Naive B cell (primary cell): ENCODE measurements at places on chromosomes 6 and 20.

DNA sequence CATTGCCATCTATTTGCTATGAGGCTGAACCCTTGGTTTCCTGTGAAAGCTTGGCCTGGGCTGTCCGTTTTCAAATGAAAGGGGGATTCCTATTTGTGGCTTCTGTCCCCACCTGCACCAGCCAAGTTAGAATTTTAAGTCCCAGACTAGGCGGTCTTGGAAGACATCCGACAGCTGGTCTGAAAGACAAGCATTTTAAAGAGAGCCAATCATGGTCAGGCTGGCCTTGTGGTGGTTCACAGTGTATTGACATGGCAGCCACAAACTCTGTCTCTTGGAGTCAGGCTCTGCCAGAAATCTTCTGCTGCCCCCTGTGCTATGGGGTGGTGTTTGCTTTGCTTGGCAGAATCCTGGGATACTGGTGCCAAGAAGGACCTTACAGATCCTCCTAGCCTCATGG lies 319.2 kb upstream of the MOCS1 start:
- H3K4me1 ChIP-seq = peaks cover 6% of the 10 kb centered on the region
- no peak overlapping the region for H3K27ac ChIP-seq
- no peak overlapping the region for H3K4me3 ChIP-seq
- DNase-seq = no peak

DNA sequence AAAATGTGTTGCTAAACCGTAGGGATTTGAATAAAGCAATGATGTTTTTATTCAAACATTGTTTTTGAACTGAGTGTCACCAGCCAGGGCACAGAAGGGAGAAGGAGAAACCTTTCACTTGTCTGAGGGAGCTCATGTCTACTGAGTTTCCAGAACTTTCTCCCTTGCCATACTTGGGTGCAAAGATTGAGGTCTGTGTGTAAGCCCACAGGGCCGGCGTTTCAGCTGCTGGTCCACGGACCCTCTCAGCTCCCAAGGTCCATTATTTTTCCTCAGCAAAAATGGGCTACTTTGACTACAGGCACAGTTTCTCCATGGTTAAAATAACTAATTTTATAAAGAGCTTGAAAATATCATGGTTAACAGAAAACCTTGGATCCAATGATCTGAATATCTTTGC lies 32.6 kb downstream of the PSMG4 start:
- no peak for DNase-seq
- H3K4me3 ChIP-seq = no peak overlapping the region
- H3K4me1 ChIP-seq = no peaks in the 10 kb centered on the region
- H3K36me3 ChIP-seq = no peaks in the 10 kb centered on the region

DNA sequence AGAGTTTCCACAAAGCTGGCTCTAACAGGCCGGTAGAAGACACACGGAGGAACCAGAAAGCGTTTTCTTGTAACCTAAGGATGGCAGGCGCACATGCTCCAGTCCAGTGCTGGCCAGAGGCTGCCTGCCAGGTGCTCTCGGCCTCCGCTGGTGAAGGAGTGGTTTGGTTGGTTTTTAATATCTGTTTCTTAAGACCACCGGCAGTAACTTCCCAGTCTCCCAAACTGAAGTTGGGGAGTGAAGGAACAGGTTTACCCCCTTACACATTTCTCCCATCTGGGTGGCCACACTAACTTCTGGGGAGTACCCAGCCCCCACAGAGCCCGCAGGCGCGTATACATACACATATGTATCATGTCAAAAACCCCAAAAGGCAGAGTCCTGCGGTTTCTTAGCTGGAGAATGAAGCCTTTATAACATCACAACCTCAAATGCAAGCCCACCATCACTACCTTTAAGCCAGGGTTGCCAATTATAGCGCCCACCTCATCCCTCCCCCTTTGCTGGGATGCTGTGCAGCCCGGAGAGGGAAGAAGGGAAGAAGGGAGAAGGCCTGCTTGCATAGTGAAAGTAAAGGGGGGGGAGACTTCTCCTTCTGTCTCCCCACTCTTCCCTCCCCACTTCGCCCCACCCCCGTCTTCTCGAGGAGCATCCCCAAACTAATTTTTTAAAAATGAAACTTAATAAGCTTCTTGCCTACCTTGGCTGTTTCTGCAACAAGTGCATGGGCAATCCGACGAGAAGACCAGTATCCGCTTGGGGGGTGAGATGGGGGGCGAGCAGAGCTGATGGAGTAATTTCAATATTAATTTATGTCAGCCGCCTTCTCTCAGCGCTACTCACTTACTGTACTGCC lies 1.0 kb downstream of the TRERF1 start:
- peak overlapping the region; percentile 95 for H3K4me3 ChIP-seq
- H3K27me3 ChIP-seq = peaks cover 49% of the 10 kb centered on the region
- no peak for DNase-seq
- no peak overlapping the region for H3K27ac ChIP-seq
- H3K4me1 ChIP-seq = peaks cover 33% of the 10 kb centered on the region

DNA sequence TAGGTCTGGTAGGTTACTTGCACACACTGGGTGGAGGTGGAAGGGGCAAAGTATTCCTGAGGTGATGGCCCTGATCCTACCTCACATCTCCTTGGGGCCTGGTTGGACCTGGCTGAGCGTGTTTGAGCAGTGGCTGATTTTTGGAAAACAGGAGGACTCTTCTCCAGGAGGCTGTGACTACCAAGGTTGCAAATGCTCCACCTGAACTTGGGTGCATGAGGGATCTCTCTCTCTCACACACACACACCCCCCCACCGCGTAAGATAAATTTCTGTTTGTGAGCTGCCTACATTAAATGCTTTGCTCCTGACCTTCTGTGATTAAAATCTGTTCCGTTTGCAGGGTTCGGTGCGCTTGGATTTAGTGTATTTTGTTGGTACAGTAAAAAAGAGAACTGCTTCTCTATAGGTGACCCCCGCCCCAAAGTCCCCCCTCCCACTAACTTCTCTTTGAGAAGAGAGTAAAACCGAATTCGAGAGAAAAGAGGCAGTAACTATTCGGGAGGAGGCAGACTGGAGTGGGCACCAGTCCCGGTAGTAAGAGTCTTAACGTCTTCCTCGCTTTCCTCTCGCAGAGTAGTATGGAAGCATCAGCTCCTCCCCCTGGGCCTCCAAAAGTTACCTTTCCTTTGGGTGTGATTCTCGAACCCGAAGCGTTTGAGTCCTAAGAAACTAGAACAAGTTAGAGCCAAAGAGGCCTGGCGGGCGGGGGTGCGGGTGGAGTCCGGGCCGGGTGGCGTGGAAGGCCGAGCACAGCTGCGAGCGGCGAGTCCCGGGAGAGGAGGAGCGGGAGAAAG lies 585 bp upstream of the DSE start:
- H3K4me3 ChIP-seq = peak overlapping the region; percentile 96
- no peaks in the 10 kb centered on the region for H3K27me3 ChIP-seq
- H3K27ac ChIP-seq = peak overlapping the region; percentile 96
- no peaks in the 10 kb centered on the region for H3K36me3 ChIP-seq

DNA sequence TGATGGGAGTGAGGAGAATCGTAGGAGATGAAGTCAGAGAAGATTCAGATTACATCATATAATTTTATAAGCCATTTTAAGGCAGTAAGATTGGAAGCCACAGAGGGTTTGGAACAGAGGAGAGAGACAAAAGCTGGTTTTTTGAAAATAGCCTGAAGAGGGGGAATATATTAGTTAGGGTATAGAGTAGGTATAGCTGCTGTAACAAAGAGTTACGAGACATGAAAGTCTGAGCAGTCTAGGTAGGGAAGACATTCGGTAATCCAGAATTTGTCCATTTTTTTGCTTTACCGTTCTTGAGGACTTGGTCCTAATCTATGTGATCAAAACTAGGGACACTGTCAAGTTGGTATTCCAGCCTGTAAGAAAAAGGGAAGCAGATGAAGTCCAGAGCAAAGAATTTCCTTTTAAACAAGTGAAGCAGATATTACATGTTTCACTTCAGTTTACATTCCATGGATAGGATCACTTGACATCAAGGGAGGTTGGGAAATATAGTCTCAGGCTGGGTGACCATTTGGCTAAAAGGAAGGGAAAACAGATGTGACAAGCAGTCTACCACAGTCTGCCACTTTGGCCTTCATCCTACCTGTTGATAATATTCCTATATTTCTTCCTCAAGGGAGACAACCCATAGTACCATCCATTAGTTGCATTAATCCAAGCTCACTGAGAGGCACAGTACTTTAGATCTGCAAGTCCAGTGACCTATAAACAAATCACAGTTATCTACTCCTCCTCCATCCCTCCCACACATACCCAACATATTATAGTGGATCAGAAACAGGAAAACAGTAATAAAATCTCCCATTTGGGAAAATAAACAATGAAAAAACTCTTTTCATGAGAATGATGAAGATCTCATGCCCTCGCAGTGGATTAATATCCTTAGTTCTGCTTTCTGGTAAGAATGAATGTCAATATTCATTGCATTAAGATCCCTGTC lies 10.2 kb downstream of the FAM135A start:
- no peaks in the 10 kb centered on the region for H3K27me3 ChIP-seq
- H3K36me3 ChIP-seq = peaks cover 21% of the 10 kb centered on the region
- no peak overlapping the region for H3K4me3 ChIP-seq
- no peak for DNase-seq
